ENCODE measurements at places on chromosomes 6 and 20.

GRCh38 chr20:38543014-38543906 is 37.7 kb upstream of the ADIG start:
- DNase-seq, result no peak

DNA sequence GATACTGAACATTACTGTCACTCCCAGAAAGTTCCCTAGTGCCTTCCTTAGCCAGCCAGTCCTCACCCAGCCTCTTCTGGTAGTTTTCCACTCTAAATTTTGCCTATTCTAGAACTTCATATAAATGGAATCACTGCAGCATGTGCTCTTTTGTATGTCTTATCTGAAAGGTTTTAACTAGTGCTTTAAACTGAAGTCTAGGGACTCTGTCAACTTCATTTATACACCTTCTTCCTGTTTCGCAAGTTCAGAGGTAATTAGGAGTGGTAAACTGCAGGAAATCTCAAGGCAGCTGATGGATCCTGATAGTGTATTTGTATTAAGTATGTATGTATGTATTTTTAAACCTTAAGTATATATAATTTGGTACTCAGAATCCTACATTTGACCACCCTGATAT is 94.3 kb downstream of the TCP11 start:
- no peak for DNase-seq

DNA sequence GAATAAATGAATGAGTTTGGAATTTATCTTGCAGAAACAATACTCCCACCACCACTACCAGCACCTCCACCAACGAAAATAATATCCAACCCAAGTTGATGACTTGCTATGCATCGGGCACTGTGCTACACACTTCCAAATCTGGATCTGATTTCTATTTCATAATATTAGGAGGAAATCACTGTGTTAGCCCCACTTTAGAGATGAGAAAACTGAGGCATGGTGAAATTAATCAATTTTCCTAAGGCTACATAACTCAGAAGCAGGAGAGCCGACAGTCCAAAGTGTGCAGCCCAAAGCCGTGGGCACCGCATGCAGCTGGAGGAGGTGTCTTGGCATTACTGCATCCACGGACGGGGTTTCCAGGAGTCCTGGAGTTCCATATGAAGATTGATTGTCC is 17.6 kb downstream of the TCF15 start:
- DNase-seq, result no peak

DNA sequence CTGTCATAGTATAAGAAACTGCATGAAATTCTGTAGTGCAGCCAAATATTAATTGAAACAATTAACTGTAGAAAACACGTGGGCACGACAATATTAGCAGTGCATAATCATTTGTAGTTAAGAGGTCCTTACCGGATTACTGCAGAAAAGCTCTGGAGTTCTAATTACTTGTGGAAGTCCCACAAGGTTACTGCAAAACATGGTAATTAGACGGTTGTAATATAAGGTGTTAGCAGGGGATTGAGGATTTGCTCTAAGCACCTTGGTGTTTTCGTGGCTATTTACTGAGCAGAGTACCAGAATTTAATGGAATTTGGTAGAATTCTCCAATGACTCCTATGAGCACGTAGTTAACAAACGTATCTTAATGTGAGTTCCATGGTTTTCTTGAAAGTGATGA is 473.6 kb upstream of the AGPAT4 start:
- no peak for DNase-seq

DNA sequence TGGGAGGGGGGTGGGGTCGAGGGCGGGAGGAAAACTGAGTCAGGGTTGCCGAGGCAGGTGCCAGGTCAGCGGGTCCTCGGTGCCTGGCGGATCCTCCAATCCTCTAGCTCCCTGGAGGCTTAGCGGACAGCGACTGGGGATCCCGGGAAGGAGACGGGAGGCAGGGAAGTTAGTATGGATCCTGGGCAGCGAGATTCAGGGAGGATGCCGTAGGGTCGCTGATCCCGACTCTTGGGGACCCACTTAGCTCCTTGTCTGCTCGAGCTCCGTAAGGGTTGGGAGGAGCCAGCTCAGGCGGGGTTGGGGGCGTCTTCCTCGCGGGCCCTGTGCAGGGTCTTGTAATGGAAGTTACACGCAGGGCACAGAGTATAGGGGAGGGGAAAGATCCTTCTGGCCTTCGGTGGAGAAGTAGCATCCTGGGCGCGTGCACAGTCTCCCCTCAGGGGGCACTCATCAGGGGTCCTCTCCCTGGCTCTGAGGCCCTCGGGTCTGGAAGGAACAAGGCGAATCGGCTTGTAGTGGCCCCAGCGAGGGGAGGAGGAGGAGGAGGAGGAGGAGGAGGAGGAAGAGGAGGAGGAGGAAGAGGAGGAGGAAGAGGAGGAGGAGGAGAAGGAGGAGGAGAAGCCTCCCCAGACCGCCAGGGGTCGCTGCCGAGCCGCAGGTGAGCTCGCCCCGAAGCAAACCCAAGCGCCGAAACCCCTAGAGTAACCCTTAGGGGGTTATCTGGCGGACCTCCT is 6.4 kb upstream of the SLC12A5 start:
- peak; percentile 83 for DNase-seq

GRCh38 chr20:37071481-37071911 is 24.3 kb downstream of the RBL1 start:
- DNase-seq, result no peak

- no peak for DNase-seq
Measured at GRCh38 chr6:37972994-37973757, 153.6 kb downstream of the ZFAND3 start.

GRCh38 chr6:137921823-137922222 is 54.8 kb downstream of the TNFAIP3 start:
- no peak for DNase-seq

DNA sequence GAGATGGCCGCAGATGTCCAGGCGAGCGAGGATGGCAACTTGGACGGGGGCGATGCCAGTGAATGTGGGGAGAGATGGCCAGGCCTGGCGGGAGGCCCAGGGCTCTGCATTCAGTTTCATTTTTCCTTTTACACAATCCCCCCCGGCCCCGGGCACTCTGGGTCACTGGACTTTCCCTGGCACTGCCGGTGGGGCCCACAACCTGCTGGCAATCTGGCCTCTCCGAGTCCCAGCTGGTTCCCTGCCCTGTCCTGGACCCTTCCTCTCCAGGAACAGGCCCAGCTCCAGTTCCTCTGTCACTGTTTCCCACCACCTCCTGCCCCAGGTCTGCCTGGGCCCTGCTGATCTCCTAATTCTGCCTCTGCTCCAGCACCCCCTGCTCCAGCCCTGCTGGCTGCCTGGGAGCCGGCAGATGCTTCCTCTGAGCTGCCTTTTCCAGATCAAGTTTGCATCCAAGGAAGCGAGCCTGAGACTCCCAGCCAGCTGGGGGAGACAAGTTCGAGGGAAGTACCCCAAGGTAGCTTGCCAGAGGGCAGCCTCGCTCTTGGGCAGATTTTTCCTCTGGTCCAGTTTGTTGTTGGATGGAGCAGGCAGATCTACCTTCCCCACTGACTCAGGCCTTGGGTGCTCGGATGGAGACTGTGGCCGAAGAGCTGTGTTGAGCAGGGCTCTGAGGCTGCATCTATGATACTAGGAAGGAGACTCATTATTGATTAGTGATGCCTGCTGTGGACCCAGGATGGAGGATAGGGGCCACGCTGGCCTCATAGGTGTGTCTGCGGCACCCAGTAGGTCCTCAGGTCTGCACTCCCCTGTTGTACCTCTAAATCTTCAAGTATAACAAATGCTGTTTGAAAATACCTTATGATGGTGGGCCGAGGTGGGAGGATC is 83.2 kb downstream of the CEBPB start:
- no peak for DNase-seq

All from memory B cell (primary cell).